ENCODE measurements at places on chromosomes 2 and 18.

- DNase-seq, result peak; percentile 59
Observed at GRCh38 chr2:230512955-230513748, 97.2 kb downstream of the SP100 start.

DNA sequence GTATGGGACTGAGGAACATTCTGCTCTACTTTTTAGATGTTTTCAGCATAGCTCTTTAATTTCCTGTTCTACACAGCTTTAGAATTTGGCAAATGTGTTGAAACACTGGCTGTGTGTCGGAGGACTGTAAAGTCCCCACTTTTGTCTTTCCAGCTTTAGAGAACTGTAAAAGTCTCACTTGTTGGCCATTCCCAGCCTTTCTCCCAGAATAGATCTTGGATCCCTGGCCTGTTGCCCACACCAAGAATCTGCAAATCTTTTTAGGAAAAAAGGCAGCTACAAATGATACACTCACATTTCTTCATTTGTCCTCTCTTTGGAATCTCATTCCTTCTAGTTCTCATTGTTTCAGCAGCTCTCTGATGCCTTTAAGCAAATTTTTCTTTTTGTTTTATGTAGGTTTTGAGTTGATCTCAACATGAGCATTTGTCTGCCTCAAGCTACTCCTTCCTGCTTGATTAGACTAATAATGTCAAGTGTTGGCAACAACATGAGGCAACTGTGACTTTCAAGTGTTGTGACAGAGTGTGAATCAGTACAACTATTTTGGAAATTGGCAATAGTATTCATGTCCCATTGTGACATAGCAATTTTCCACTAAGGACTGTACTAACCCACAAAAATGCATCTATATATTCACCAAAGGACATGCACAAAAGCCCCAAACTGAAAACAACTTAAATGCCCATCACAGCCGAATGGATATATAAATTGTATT is 610.8 kb downstream of the EPHA4 start:
- no peak for DNase-seq

DNA sequence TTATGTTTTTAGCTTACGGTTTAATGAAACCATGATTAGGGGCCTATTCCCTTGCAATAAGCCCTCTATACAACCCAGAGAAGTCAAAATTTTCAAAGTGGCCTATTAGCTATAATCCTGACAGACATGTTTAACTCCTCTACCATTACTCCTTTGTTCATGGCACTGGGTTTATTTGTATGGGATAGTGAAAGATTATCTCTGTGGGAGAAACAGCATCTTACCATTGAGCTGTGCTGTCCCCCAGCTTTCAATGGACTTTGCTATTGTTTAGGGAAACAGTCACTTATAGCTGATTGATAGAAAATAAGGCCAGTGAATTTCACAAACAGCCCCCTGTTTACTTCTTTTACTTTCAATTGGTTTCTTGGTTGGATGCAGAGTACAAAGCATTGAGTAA is 675.2 kb upstream of the GCFC2 start:
- no peak for DNase-seq

DNA sequence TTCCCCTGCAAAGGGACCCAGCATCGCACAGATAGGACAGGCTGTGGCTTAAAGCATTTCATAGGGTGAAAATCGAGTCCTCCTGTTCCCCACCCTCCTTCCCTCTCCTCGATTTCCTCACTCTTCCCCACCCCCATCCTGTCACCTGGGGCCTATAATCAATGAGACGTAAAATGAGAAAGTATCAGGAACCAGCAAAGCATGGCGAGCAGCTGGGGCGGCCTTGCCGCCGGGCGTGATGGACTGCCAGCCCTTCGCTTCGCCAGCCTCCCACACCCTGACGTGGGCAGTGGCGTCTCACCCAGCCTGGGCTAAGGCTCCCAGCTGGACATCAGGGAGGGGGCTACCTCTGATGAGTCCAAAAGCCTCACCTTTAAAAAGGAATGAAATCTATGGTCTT is 11.1 kb downstream of the SLC30A3 start:
- no peak for DNase-seq

DNA sequence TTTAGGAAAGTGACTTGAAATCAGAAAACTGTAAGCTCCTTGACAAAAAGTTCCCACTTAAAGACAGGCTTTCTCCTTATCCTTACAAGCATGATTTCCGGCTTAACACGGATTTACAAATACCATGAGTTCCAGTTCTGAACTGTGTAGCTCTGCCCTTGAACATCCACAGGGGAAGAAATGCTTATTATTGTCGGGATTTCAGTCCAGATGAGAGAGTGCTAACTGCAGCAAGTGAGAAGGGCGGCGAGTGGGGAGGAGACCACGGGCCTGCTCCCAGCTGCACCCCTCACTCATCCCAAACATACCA is 73.1 kb downstream of the LRRC30 start:
- no peak for DNase-seq

DNA sequence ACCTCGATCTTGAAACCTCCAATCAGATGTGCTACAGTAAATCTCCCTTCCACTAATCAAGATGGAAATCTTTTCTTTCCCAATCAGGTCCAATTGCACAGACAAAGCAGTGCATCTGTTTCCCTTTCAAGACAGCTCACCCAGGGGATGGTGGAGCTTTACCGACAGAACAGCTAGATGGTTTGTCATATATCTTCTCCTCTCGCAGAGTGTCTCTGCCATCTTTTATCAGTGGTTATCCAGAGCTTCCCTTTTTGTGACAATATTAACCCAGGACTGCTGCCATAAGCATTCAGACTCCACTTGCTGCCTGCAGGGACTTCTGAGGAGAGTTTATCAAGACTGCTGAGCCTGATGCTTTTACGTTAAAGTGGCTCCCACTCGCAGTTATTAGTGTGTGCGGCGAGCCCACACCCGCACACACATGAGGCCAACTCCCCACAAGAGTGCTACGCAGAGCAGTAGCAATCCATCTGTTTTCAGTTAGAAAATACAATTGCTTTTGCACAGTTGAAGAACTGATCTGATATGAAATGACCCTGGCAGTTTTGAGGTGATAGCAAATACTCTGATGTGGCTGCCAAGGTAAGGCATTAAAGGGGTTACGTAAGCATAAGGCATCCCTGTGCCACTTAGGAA is 398.9 kb downstream of the NCKAP5 start:
- no peak for DNase-seq

DNA sequence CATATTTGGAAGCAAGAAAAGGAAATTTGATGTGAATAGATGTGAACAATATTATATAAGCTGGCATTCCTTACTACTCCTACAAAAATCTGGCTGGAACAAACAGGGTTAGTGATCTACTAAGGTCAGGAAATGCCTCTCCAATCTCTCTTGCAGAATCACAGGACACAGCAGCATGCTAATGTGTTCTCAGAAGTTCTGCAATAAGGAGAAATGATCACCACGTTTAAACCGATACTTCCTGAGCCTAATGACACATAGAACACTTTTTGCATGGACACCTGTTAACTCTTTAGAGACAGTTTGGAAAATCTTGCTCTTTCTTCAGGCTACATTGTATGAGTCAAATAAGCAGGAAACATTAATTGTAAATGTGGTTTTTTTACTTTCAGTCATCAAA is 89.6 kb upstream of the MAP3K20 start:
- peak; percentile 57 for DNase-seq

GRCh38 chr2:9400268-9401058 is 22.9 kb downstream of the ITGB1BP1 start:
- no peak for DNase-seq

- DNase-seq, result no peak
Observed at GRCh38 chr2:241678307-241678706, 8.3 kb downstream of the DTYMK start.
